Left renal cortex interstitium (tissue), 4 donors: ENCODE measurements at places on chromosomes 13 and 19. TPM values are rescaled to one million over a fixed set of nuclear protein-coding genes. Genes with fewer than 3 reads are reported as not detected.

The DACT3 gene
- 30.2 TPM for polyA plus RNA-seq

DNA sequence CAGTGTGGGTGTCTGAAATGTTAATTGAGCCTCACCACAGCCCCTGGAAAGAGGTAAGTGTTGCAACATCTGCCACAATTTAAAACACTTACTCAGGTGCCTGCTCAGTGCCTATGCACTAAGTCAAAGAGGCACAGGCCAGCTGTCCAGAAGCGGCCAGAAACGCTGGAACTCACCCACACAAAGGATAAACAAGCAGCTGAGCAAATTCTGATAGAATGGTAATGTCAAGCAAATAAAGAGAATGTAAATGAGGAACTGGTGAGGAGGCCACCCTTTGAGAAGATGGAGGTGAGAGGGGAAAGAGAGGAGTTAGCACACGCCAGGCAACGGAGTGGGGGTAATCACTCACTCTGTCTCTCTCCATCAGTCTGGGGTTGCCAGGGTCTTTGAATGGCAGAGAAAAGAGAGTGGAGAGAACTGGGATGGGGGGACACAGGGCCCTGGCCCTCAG, 67.7 kb upstream of the SERP2 start:
- DNase-seq = no peak

The RINL gene
- 8.8 TPM for polyA plus RNA-seq

The DNAAF3 gene
- 10.0 TPM for polyA plus RNA-seq

DNA sequence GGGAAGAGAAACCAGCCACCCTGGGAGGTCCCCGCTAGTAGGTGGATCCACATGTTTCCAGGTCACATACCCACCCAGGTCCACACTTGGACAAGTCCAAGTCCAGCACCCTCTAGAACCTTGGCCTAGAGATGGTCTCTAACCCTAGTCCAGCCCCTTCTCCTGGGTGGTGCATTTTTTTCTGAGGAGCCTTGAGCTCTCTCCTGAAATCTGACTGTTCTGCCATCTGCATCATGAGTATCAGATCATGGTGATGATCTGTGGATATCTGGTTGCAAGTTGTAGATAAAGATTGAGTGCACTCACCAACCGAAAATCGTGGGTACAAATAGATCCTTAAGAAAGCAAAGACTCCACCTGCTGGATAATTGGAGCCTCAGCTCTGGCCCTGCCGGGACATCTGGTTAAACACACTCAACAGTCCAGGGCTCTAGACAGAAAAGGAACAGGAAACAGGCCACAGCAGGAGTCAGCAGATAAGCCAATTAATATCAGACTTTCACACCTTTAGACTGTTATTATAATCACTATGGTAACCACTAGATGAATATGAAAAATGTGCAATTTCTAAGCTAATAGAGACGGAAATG, 41.1 kb downstream of the GPR12 start:
- no peak for DNase-seq

DNA sequence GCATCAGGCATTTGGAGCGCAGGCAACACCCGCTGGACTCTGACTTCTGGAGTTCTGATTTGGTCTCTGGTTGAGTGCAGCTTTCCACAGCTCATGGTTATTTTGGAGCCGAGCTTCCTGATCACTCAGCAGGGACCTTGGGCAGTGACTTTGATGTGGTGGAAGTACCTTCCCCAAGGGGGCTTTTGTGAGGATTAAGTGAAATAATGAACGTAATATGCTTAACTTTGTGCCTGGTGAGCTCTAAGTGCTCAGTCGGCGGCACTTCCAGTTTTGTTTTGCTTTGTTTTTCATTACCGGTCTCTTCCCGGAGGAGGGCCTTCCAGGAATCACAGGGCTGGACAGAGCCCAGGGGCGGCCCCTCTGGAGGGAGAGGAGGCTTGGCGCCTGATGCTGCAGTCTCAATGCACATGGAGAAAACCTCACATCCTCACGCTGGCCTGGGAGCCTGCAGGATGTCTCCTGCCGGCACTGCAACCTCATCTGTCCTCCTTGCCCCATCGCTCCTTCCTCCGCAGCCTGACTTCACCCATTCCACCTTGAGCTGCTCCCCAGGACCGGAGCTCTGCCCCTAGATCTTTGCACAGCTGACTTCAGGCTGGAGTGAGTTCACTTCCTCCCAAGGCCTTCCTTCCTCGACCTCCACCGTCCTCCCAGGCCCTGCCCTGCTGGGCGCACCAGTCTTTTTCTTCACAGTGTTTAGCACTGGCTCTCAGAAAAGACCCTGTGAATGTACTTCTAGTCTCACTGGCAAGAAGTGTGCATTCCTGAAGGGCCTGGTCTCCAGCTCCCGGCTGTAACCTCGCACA, 1.5 kb downstream of the PLEKHF1 start:
- no peak for DNase-seq

The CDADC1 gene
- 11.8 TPM for polyA plus RNA-seq

DNA sequence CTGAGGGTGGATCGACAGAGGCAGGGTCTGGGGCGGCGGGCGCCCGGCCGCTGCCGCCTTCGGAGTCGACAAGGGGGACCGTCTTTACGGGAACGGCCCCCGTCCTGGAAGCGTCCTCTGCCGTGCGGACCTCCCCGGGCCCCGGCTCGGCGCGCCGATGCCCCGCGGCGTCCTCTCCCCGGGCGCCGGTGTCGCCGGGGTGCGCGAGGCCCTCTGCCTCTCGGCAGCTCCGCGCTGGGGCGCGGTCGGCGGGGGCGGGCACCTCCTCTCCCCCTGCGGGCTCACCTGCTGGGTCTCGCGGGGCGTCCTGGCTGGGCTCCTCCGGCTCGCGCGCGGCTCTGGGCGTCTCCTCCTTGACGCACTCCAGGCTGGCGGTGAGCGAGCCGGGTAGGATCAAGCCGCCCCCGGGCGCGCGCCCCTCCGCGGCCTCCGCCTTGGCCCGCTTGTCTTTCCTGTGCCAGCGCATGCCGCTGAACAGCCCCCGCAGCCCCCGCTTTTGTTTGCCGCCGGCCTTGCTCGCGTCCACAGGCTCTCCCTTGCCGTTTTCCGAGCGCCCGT, 1.5 kb downstream of the AMER2 start:
- DNase-seq = no peak

- no peak for DNase-seq
Measured at GRCh38 chr19:46862974-46863632, 2.3 kb downstream of the ARHGAP35 start.

The IL11 gene
- polyA plus RNA-seq = 2.6 TPM

- no peak for DNase-seq
Measured at GRCh38 chr19:5292453-5292821, 48.2 kb downstream of the PTPRS start.

The ZNF222 gene
- 9.9 TPM for polyA plus RNA-seq

The OSCAR gene
- polyA plus RNA-seq = 0.37 TPM

The ZNF541 gene
- polyA plus RNA-seq = 0.38 TPM
